ENCODE measurements at places on chromosomes 7 and 10.

DNA sequence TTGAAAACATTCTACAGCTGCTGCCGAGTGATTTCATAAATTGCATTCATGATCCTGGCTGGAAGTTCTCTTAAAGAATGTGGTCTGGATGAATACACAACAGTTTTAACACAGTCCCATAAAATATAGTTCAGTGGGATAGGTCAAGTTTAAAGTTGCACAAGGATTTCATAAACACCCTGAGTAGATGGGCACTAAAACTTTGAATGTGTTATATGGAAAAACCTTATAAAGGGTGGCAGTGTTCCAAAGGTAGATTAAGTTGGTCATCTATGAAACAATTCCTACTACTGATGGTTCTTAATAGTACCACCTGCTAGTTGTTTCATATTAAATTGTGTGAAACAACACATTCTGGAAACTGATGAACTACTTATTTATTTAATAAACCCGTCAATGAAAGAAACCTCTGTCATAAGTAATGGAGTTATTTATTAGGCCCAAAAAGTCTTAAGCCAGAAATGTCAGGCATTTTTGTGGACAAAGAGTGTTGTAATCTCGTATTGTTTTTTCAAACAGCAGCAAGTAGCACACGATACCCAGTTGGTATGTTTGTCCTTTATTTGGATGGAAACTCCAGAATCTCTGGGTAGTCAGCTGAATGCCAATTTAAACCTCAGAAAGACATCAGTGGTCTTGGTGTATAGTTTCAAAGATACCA is 14.3 kb upstream of the RPA3 start:
- no peak for DNase-seq

GRCh38 chr7:123191132-123191531 is 8.6 kb downstream of the SLC13A1 start:
- DNase-seq = no peak

DNA sequence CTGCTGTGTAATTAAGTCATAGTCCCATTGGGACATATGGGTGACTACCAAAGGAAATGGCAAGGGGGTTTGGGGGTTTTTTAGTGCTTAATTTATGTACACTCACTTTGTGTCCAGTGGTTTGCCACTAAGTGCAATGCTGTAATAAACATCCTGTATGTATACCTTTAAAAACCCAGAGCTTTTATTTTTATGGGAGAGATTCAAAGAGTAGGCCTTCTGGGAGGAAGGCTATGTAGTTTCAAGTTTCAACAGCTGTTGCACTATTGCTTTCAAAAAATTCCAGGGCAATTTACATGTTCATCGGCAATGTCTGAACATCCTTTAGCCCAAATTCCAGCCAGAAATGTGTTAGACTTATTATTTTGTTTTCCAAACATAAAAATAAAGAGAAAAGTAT is 744.7 kb downstream of the XPNPEP1 start:
- no peak for DNase-seq

DNA sequence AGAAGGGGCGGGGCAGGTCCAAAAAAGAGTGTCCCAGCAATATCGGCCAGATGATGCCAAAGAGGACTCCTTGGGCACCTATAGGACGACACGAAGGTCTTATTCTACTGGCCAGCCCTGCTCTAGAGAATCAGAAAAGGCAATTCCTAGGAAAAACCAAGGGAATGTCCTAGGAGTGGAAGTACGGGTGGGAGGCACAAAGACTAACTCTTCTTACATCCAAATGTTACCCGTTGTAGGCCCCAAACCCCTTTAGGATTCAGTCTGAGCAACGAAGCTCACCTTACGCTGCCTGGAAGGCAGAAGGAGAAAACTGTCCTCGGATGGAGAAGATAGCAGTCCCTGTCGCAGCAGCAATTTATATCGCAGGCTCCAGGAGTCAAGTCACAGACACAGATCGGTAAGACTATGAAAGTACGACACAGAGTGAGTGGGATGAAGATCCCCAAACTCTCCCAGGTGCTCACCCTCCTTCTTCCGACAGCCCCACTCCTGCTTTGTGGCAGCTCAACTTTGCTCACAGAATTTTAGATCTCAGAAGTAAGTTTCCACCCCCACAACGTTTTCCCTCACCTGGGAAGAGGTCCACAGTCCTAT is 558 bp downstream of the TCTN3 start:
- DNase-seq = no peak

- DNase-seq = no peak
Observed at GRCh38 chr10:34223658-34224057, 591.4 kb downstream of the PARD3 start.

- DNase-seq = no peak
Observed at GRCh38 chr10:89118091-89118490, 89.0 kb downstream of the CH25H start.

DNA sequence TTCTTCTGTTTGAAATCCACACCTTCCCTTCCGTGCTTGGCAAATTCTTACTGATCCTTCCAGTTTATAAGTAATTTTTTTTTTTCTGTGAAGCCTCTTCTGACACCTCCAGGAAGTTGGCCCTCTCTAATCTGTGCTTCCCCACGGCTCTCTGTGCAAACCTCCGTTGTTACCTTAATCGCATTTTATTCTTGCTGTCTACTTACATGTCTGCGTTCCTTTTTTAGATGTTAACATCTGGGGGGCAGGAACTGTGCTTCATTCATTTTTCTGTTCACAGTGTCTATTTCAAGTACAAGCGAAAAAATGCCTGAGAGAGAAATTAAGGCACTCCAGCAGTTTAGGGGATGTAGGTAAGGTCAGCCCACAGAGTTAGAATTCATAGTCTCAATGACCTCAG is 8.4 kb upstream of the CAMK1D start:
- DNase-seq = no peak

DNA sequence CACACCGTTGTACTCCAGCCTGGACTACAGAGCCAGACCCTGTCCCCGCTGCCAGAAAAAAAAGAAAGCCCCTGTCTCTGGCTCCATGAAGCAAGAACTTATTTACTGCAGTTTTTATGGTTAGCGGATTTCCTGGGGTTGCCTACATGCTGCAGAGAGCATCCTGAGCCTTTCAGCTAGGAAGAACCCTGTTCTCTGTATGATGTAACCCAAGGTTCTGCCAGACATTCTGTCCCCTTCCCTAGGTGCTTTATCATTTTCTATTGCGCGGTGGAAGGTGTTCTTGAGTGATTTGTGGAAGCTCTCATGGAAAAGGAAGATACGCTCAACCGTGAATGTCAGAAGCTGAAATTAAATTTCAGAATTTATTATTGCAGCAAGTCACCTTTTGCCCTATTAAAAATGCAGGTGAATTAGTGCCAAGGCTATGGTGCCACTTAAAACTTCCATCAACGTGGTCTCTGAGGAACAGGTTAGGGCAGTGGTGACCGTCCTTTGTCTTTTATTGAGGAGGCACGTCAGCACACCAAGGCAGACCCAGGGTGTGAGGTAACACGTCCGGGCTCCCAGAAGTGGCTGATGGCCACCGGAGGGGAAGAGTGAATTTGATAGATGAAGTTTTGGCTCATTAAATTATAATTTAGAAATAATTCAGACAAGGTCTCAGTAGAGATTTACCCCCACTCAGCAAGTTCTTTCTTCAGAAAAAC is 273.1 kb downstream of the PHTF2 start:
- no peak for DNase-seq

DNA sequence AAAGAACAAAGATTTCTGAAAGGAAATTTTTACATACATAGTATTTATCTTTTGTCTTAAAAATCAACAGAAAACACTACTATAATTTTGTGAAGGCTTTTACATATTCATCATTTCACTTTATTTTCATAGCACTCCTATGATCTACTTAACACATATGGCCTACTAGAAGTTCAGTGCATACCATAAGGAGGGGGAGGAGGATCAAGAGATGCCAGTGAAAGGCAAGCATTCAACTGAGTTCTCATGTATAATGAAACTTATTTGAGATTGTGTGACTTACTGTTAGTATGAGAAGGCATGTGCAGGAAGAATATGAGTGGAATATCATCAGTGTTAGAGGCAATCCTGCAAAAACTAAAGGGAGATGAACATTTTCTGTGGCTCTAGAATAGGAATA is 10.6 kb downstream of the BRAF start:
- no peak for DNase-seq

DNA sequence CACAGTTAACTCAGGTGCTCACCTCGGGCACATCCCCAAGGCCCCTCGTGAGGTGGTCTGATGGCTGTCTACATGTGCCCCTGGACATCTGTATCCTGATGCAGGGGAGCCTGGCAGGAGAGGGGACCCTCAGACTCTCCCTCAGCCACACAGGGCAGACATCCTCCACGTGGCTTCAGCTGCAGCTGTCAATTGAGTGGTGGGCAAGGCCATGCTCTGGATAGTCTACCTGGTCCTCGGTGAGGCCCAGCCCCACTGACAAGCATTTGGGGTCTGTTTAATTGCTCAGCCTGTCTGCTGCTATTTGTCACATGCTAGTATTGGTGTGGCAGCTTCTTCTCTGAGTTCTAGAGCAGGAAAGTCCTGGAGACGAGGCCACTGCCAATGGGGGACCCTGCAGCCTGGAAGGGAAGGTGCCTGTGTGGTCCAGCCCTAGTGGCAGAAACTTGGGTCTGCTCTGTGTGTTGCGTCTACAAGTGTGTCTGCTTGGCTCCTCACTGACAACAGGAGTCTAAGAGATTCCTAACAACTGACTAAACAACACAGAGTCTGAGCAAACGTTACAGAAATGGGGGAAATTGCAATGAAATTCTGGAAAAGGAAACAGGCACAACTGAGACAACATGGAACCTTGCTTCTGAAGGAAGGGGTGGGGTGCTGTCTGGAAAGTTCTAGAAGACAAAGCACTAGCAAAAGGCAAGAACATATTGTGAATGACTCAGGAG is 59.3 kb upstream of the IGFBP3 start:
- DNase-seq = no peak

DNA sequence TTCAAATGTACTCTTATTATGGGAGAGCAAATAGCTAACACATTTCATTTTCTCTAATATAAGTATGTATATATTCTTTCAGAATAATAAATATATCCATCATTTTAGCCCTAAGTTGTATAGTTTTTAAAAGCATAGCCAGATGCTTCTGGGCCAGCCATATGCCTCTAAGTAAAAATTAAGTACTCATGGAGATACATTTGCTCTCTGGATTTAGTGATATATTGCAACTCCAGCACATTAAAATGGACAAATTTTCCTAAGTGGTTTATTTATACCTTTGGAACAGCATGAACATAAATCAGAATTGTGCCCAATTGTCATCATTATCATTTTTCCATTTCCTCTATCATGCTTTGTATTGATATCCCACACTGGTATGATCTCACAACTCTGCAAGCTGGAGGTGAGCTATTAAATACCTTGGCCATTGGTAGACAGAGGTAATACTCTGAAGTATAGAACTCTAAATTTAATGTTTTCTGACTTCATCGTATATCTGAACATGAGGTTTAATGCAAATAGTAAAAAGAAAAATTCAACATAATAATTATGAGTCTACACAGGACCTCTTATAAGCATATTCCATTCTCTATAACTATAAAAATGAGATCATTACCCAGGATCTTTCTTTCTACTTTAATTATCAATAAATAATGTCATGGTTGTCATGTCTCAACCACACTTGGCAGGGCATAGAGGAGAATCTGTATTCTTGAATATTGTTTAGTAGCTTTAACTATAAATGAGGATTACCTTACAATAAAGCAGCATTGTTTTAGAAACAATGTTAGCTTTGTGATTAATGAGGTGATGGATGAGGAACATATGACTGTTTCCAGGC is 90.8 kb downstream of the AGMO start:
- DNase-seq = no peak

DNA sequence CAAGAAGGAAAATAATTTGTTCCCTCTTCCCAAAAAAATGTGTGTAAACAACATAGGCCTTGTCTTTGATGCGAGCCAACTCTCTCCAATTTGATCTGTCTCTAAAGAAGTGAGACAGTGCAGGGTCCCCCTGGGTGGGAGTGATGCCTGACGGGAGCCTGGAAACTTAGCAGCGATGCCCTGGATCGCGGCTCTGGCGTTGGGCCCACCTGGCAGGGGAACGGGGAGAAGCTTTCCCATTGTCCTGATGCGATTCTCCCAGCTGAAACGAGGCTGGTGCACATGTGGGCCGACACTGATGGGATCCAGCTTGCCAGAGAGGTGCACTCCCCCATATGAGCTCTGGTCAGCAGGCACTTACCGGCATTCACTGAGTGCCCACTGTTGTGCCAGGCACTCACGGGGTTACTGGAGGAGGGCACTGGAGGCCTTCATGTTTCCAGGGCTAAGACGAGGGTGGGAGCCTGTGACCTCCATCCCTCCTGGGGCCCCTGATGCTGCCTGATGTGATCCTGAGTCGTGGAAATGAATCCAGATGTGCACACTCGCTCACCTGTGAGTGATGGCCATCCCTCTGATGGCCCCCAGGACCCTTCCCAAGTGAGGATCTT is 132.8 kb downstream of the PTPN20 start:
- DNase-seq = no peak

DNA sequence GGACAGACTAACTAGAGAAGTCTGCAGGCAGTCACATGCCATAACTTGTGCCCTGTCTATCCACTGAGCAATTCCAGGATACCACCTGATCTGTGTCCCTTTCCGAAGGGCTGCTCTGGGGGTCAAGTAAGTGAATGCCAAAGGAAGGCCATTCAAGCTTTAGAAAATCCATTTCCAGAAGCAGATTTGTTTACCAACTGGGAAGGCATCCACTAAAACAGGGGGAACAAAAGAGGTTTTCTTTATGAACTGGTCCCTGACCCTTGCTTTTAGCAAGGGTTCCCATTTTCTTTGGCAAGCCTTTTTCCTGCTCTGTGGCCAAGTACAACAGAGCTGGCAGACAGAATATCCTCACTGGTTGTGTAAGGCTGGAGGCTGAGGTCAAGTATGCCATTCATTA is 36.5 kb downstream of the ITPRID1 start:
- peak; percentile 56 for DNase-seq

GRCh38 chr7:110502888-110503465 is 588.0 kb upstream of the LRRN3 start:
- no peak for DNase-seq

- DNase-seq = no peak
Observed at GRCh38 chr7:53521638-53522184, 486.3 kb downstream of the POM121L12 start.

- no peak for DNase-seq
Observed at GRCh38 chr10:122515022-122515424, 45.5 kb upstream of the DMBT1 start.

GRCh38 chr10:96587264-96588059 is 650 bp upstream of the TM9SF3 start:
- peak; percentile 79 for DNase-seq

- DNase-seq = no peak
Observed at GRCh38 chr10:86037096-86037495, 329.5 kb downstream of the GRID1 start.

DNA sequence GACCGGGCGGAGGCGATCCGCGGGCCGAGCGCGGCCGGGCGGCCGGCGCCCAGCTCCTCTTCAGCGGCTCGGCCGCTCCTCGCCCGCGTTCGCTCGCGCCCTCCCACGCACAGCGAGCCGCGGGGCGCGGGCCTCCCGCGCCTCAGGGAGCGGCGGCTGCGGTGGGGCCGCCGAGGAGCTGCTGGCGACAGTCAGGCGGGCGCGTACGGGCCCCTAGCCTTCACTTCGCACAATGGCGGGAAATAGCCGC is at the start of gene MCMBP:
TSS of gene MCMBP (minus strand) at position 234 of the 250 bp plus-strand sequence. CDS start 259 bp downstream, outside the sequence.
- no peak for DNase-seq

DNA sequence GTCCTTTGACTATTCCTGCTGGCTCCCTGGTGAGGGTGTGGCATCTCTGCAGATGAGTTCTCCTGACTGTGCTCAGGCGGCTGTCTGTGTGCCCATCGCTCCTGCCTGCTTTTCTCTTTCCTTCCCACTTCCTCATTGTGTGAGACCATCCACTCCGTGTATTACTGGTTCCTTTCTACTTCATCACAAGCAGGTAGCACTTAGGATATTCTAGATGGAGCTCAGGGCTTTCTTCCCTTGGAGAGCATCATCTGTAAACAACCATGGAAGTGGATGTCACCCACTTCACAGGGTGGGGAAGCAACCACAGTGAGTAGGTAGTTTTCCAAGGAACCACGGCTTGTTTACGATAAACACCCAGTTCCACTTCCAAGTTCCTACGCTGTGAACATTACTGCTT is 15.7 kb downstream of the DNAJB6 start:
- no peak for DNase-seq
